ENCODE measurements at places on chromosomes 12 and 14. TPM values are rescaled to one million over a fixed set of nuclear protein-coding genes. Genes with fewer than 3 reads are reported as not detected.

The TAS2R9 gene
- polyA plus RNA-seq, result not detected

The IAPP gene
- not detected for polyA plus RNA-seq

The MVK gene
- 3.8 TPM for polyA plus RNA-seq

The SDSL gene
- polyA plus RNA-seq, result 1.8 TPM
